ENCODE measurements at places on chromosomes 1 and 21. TPM values are rescaled to one million over a fixed set of nuclear protein-coding genes. Genes with fewer than 3 reads are reported as not detected.

The CLEC20A gene
- not detected for total RNA-seq

The ANKRD65 gene
- total RNA-seq: not detected

GRCh38 chr1:175817445-175817844, 74.0 kb upstream of the TNR start:
- DNase-seq: no peak

DNA sequence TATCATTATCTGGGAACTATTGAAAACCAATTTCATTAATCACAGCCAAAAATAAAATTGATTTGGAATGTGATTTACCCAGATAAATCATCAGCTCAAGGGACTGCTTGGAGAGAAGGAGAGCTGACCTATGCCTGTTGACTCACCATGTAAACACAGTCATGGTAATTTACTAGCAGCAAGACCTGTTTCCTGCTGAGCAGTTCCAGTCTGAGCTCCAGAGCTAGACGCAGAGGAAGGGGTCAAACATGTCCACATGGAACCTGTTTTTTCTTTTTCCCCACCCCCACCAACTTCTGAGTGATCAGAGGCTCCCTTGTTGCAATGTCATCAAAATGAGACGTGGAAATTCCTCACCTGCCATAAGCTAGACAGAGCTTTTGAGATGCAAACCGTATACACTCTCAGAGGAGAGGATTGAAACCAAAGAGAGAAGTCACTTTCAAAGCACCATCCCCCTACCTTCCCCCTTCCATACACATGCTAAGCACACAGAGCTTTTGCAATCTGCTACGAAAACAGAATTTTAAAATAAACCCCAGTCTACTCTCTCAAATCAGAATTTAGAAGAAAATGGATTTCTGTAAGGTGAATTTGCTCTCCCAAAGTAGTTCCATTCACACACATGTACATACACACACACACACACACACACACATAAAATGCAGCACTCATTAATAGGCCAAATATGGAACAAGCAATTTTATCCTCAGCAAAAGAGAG, 55.9 kb upstream of the PTGFRN start:
- DNase-seq: no peak

- DNase-seq: peak; percentile 75
Observed at GRCh38 chr1:150560011-150560438, 10.8 kb downstream of the ADAMTSL4 start.

- DNase-seq: no peak
Observed at GRCh38 chr1:38555130-38555529, 304.4 kb downstream of the RRAGC start.

GRCh38 chr1:8411803-8412182, 93.9 kb downstream of the SLC45A1 start:
- DNase-seq: no peak

DNA sequence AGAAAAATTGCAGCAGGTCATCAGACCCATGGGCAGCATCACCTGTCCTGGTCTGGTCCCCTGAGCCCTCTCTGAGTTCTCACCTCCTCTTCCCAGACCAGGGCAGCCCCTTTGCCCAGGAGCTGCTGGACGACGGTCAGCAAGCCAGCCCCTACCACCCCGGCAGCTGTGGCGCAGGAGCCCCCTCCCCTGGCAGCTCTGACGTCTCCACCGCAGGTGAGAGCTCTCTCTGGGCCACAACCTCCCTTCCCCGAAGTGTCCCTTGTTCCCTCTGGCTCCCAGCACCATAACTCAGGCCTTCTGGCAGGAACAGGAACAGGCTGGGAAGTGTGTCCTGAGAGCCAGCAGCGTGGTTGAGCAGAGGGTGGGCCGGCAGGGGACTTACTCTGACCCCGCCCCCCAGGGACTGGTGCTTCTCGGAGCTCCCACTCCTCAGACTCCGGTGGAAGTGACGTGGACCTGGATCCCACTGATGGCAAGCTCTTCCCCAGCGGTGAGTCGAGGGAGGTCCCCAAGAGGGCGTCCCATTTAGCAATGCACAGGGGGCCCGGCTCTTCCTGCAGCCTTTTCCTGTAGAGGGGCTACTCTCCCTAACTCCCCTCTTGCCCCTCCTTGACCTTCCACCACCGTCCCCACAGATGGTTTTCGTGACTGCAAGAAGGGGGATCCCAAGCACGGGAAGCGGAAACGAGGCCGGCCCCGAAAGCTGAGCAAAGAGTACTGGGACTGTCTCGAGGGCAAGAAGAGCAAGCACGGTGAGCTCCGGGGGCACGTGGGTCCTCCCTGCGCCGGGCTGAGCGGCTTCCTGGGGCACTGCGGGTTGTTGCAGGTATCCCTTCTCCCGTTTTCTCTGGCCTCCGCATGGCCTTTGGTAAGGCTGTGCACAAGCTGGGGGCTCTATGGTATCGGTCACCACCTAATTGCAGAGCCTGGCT, 2.4 kb downstream of the ELF3 start:
- no peak for DNase-seq
